ENCODE measurements at places on chromosomes 5 and 9.
A peak's percentile ranks its signal among the peaks of the same experiment; 100 is the strongest.

- no peak for DNase-seq
These were observed 40.9 kb downstream of the FAF2 start for GRCh38 chr5:176489077-176489476.

DNA sequence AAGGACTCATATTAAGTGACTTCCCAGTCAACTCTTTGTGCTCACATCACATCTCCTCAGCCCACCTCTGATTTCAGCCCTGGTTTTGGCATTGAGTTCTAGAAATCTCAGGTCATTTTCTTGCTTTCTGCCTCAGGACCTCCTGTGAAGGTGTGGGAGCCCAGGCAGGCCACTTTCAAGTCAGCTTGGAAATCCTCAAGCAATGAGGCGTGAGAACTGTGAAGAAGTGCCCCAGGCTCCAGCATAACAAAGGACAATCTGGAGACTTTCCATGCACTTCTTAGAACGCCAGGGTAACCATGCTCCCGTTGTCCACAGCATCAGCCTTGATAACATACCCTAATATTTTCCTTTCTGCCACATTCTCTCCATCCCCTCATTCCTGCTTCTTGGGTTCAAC lies 131.2 kb upstream of the MAP3K1 start:
- DNase-seq: no peak

- DNase-seq: no peak
These were observed 54.4 kb upstream of the EXOC3 start for GRCh38 chr5:388266-389196.

GRCh38 chr5:14179446-14179845 lies 36.3 kb downstream of the TRIO start:
- DNase-seq: no peak

DNA sequence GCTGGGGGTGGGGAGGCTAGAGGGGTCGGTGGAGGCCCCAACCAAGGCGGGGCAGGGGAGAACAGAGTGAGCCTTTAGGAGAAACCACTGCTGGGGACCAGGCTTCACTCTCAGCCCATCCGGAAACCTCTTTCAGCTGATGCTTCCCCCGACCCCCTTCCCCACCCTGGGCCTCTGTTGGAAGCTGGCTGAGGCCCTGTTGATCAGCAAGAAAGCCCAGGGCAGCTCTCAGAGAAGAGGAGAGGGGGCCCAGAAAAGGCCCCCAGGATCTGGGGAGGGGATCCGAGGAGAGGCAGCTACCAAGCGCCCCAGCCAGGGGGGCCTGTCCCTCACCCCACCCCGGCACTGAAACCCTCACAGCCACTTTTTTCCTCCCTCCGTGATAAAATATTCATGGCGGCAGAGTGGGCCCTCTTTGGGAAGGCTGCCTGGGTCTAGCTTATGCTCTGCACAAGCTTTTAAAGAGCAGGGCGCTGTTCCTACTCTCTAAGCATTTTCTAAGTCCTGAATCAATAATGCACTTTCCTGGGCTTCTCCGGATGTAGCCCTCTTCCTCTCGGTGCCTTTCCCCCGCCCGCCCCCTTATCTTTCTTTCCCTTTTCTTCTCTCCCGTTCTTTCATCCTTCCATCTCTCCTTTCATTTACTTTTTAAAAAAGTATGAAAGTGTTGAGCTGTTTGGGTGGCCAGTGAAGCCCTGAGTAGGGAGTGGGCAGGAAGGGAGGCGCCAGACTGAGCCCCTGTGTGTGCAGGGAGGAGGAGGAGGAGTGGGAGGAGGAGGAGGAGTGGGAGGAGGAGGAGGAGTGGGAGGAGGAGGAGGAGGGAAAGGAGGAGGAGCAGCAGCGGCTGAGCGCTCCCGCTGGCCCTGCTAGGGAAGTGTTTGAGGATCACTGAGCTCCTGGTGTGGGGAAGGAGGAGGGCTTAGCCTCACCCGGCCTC lies 23.5 kb downstream of the NTNG2 start:
- no peak for DNase-seq

DNA sequence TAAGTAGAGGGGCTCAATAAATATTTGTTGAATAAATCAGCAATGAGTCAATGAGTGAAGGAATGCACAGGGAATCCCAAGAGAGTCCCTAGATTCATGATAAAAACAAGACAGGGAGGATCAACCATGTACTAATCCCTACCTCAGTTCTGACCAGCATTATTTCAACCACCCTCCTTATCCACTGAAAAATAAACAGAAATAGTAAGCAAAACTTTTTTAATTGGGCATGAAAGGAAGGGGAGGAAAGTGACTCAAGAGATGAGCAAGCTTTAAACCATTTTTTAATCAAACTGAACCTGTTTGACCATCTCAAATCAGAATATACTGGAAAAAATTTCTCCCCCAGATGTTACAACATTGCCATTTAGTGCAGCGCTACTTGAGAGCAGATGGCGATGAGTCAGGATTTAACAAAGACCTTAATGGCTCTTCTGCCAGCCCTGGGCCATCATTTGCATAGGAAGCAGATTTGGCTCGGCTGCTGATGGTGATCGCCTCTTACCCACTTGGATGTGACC lies 194.8 kb upstream of the SLC30A5 start:
- DNase-seq: no peak

DNA sequence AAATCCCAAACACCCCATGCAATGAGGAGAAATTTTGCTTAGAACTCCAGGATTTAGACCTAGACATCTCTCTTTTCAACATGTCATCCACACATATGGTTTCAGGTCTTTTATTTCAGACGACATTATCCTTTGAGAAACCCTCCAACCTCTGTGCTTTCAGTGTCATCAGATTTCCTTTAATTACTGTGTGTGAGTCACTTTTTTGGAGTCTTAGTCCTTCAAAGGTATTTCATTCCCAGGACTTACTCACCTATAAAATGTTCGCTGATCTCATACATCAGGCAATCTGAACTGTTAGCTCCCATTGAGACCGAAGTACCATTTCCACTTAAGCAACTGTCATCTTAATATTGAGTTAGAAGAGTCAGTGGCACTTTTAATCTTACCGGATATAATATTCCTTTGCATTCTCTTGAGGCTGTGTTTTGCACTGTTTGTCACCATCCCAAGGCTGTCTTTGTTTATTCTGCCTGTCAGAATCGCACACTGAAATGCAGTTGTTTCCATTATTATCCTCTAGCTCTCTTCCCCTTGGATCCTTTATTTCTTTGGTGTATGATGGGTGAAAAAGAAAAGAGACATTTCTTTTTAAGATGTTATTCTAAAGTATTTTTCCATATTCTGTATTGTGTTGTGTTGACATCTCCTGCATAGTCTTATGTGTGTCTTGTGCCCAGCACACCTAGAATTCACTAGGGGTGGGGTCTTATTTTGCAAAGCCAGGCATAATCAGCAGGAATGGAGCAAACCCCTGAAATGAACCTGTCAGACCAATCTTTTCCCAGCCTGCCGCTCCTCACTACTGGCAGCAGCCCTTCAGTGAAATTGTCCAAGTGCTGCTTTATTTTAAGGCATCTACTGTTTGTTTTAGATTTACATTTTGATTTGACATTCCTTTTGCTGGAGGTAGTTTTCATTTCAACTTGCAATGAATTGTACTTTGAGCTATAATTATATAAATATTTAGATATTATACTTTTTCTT lies 155.4 kb downstream of the PAM start:
- DNase-seq: no peak

GRCh38 chr9:90099262-90099963 lies 494.6 kb downstream of the GADD45G start:
- no peak for DNase-seq

DNA sequence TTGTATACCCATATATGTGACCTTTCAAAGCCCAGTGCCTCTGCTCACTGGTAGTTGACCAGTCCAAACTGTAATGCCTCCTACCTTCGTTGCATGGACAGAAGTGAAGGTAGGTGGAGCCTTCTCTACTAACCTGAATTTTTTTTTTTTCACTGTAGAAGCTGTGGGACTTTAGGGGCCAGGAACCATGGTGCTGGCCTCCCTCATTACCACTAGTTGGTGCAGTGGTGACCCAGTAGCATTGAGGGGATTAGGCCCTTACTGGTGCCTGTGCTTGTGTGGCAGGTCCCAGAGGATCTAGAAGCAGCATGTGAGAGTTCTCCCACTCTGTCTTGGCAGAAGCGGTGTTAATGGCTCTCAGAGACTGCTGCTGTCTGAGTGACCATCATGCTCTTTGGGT lies 2.3 kb downstream of the RALGPS1 start:
- DNase-seq: no peak

DNA sequence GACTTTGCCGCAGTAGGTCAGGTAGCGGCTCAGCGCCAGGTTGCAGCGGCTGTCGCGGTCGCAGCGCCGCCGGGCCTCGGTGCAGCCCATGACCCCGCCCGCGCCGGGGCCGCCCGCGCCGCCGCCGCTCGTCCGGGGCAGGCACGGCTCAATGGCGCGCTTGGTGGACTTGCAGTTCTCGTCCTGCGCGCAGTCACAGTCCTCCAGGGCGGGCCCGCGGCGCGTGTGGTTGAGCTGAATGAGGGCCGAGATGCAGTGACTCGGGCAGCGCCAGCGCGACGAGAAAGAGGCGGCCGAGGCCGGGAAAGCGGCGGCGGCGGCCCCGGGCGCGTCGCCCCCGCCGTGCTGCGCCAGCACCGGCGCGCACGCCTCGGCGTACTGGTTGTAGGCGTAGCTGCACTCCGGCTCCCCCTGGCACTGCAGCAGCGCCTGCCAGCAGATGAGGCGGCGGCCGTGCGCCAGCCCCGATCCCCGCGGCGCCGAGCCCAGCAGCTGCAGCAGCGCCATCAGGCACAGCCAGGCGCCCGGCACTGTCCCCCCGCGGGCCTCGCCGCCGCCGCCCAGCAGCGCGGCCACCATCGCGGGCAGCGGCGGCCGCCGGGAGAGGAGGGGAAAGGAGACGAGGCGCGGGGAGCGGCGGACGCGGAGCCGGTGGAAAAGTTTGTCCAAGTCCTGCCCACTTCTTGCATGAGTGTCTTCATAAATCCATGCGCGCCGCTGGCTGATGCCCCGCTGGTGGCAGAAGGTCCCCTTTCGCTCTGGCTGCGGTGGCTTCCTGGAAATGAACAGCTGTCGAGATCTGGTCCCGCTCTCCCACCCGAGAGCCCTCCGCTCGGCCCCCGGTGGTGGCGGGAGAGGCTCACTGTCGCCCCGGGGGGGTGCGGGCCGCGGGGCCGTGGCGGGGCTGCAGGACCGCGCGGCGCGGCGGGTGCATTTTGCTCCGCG lies 833 bp downstream of the GAS1 start:
- DNase-seq: peak; percentile 78

GRCh38 chr9:34197756-34198711 lies 19.2 kb downstream of the UBAP1 start:
- no peak for DNase-seq

DNA sequence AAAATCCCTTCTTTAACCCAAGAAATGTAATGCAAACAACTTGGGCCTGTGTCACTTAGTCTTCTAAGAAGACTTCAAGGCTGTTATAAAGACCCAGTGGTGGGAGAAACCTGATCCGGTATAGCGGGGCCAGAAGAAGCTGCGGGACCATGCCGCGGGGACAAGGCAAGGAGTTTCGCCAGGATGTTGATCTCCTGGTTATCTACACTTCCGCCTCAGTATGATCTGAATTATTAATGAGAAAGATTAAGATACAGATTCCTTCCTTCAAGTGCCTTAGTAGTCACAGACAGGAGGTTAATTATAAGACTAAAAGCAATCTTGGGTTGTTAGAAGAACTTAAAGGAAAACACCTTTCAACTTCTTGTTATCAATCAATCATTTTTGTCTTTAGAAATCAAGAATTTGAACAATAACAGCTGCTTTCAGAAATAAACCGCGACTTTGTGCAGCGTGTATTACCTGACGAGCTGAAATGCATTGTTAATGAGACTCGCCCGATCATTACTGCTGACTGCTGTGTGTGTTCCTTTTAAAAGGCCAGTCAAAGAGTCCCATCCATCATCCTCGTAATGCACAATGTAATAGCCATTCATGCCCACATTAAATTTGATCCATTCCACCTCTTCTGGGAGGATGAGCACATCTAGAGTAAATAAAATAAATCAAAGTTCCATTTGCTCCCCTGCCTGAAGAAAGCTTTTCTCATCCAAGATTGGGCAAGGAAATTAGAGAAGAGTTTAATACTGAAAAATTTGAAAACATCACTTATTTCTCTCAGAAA lies 22.2 kb downstream of the ERAP1 start:
- DNase-seq: no peak

DNA sequence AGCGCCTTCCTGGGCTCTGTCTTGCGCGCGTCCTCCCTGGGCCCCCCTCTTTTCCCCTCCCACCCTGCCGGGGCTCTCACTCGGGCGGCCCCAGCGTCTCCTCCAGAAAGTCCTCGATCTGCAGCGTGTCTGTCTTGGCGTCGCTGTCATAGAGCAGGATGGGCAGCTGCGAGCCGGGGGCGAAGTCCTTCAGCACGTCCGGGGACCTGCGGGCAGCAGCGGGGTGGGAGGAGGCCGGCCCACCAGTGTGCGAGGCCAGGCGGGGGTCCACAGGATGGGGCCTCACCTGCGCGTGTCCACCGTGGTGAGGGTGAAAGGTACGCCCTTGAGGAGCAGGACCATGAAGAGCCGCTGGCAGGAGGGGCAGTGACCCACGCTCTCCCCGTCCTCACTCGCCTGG lies 1.0 kb downstream of the CLIC3 start:
- DNase-seq: no peak

GRCh38 chr9:129574911-129575585 lies 45.9 kb downstream of the C9orf50 start:
- DNase-seq: no peak

- DNase-seq: no peak
These were observed 172.9 kb downstream of the DEPDC1B start for GRCh38 chr5:60527072-60527471.

GRCh38 chr9:6384732-6385131 lies 28.3 kb upstream of the UHRF2 start:
- DNase-seq: no peak

GRCh38 chr5:148147415-148147814 lies 20.9 kb upstream of the SPINK14 start:
- no peak for DNase-seq

DNA sequence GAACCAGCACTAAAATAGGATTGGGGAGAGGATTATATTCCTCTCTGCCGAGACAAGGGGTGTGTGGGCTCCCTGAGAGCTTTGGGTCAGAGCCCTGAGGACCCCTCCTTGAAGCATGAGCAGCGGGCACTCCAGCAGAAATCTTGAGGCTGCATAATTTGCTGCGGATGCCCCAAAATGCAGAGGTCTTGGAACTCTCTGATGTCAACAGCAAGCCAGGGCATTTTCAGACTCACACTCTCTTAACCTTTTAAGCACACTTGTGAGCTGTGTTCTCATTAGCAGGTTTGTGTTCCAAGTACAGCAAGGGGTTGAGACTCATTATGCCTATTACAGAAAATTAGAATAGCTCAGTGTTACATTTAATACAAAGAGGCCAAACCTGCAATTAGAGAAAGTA lies 513.0 kb upstream of the ADAMTS16 start:
- no peak for DNase-seq

GRCh38 chr9:87713278-87713987 lies 12.5 kb upstream of the CTSL start:
- peak; percentile 82 for DNase-seq

DNA sequence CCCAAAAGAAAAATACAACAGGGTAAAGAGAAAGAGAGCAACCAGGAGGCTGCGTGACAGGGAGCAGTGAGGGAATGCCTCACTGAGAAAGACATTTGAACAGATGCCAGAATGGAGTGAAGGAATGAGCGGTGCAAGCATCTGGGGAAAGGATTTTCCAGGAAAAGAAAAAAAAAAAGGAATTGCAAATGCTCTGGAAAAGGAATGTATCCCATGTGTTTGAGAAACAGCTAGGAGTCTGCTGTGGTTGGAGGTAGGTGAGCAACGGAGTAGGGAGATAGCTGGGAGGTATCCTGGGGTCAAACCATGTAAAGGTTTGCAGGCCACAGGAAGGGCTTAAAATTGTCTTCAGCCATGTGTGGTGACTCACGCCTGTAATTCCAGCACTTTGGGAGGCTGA lies 23.6 kb upstream of the CEMIP2 start:
- DNase-seq: no peak

GRCh38 chr5:153796527-153796926 lies 242.2 kb downstream of the FAM114A2 start:
- no peak for DNase-seq

GRCh38 chr9:89021154-89021803 lies 30.0 kb downstream of the S1PR3 start:
- no peak for DNase-seq

Data from right lobe of liver (tissue), 6 donors.